ENCODE measurements at places on chromosomes 6 and 20. TPM values are rescaled to one million over a fixed set of nuclear protein-coding genes. Genes with fewer than 3 reads are reported as not detected.

- no peaks in the 10 kb centered on the region for H3K36me3 ChIP-seq
- H3K4me3 ChIP-seq = peak overlapping the region; percentile 90
- H3K4me1 ChIP-seq = peaks cover 18% of the 10 kb centered on the region
Observed at GRCh38 chr20:63736893-63737694, 630 bp downstream of the LIME1 start.

DNA sequence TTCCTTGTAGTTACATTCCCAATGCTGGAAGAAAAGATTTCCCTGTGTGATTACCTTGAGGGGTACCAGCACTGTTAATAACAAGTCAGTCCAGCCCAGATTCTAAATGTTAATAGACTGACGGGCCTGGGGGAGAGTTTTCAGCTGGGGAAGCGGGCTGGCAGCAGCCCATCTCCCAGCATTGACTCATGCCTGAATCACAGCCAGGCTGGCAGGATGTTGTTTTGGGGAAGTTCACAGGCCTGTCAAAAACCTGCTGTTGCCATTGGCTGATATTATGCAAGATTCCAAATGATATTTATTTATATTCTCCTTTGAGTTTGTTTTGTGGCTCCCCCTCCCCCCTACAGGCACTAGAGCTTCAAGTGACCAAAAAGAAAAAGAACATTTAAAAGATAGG, 213.9 kb upstream of the CNR1 start:
- no peaks in the 10 kb centered on the region for H3K4me1 ChIP-seq
- peaks cover 21% of the 10 kb centered on the region for H3K27me3 ChIP-seq
- H3K36me3 ChIP-seq = no peaks in the 10 kb centered on the region
- no peak overlapping the region for H3K27ac ChIP-seq

DNA sequence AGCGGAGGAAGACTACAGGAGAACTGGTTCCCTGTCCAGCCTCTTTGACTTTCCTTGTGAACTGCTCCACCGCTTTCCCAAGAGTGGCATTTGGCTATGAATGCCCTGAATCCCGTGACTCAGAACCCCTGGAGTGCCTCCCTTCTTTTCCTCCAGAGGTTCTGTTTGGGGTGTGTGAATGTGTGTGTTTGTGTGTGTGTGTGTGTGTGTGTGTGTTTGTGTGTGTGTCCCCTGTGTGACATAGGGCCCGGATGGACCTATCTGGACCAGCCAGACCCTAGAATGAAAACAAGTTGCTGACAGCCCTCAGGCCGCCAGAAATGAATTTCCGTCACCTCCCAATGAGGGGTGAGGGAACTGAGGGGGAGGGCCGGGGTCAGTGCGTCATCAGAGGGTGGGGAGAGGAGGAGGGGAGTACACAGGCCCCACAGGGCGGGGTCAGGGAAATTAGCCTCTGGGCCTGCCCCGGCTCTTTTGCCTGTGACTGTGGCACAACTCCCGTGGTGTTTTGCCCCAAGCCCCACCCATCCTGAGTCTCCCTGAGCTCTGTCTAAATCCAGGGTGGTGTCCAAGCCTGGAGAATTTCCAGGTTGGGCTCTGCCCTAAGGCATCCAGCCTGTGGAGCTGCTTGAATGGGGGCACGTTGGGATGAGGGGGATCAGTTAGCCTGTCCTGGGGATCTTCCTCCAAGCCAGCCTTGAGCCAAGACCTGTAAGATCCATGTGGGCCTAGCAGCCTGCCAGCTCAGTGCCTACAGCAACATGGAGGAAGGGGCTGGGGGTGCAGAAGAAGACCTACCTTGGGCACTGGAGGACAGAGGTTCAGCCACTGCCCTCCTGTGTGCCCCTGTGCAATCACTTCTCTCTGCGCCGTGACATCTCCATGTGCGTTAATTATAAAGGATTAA, 15.2 kb upstream of the MRPS18A start:
- no peak overlapping the region for H3K4me3 ChIP-seq
- DNase-seq = peak; percentile 44

- H3K27me3 ChIP-seq = no peaks in the 10 kb centered on the region
- no peaks in the 10 kb centered on the region for H3K36me3 ChIP-seq
- no peaks in the 10 kb centered on the region for H3K4me1 ChIP-seq
- H3K27ac ChIP-seq = no peak overlapping the region
Observed at GRCh38 chr20:54512694-54513093, 37.3 kb downstream of the DOK5 start.

GRCh38 chr6:14882394-14883026, 363.4 kb upstream of the JARID2 start:
- H3K27me3 ChIP-seq = no peaks in the 10 kb centered on the region
- H3K4me3 ChIP-seq = no peak overlapping the region
- H3K27ac ChIP-seq = no peak overlapping the region
- H3K36me3 ChIP-seq = no peaks in the 10 kb centered on the region

Gene MEI4
- not detected for polyA plus RNA-seq

Gene PKHD1
- polyA plus RNA-seq = not detected

Gene FAM83C
- polyA plus RNA-seq = not detected

Gene TRMT11
- not detected for polyA plus RNA-seq
